Fibroblast of skin of back (primary cell): ENCODE measurements at places on chromosomes 12 and 14.
A peak's percentile ranks its signal among the peaks of the same experiment; 100 is the strongest.

GRCh38 chr14:64387232-64387781 is 846 bp upstream of the MTHFD1 start:
- peak; percentile 36 for DNase-seq

DNA sequence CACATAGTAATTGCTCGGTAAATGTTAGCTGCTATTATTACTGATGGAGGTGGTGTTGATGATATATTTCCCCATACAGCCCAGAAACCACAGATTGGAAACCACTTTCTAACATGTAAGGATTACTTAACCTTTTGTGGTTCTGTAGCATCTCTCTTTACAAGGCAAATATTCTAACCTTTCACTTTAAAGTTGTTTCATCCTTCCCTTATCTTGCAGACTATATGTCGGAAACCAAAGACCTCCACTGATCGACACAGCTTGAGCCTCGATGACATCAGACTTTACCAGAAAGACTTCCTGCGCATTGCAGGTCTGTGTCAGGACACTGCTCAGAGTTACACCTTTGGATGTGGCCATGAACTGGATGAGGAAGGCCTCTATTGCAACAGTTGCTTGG is 75.8 kb downstream of the FRMD6 start:
- DNase-seq = no peak

- no peak for DNase-seq
These were observed 269.7 kb downstream of the KSR2 start for GRCh38 chr12:117699118-117699517.

DNA sequence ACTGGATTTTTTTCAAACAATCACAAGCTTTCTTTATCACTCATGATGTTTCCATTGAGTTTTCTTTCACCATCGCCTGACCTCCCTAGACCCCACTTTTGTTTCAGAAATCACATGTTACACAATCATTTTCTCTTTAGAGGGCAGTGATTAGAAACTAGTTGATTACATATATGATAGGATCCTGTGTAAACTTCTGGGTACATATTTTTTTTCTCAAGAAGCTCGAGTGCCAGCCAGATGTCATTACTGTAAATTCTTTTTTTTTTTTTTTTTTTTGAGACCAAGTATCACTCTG is 62.4 kb upstream of the PSMA6 start:
- no peak for DNase-seq

- peak; percentile 92 for DNase-seq
These were observed 15.5 kb downstream of the REM2 start for GRCh38 chr14:22898302-22899090.

- DNase-seq = no peak
These were observed 57.8 kb upstream of the VRK1 start for GRCh38 chr14:96739200-96739910.

DNA sequence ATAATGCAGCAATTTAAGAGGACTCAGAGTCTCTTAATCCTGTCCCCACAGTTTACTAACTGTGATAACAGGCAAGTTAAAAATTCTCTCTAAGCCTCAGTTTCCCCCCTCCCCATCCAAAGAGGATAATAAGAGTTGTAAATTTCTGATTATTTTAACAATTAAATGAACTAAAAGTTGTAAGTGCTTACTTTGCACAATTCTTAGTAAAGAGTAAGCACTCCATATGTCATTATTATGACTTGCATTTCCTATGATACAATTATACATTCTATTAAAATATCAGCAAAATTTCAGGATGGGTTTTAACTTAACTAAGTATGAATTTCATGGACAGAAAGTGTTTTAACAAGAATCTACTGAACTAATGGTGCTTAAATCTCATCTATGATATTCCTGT is 80.1 kb downstream of the NELL2 start:
- DNase-seq = no peak

- peak; percentile 40 for DNase-seq
These were observed 745 bp upstream of the ADCY4 start for GRCh38 chr14:24335461-24336171.

GRCh38 chr14:92760524-92760805 is 12.0 kb upstream of the LGMN start:
- DNase-seq = peak; percentile 15

GRCh38 chr12:12821975-12822374 is 8.8 kb downstream of the DDX47 start:
- DNase-seq = no peak

GRCh38 chr12:75437564-75437963 is 43.0 kb upstream of the GLIPR1 start:
- DNase-seq = peak; percentile 39

GRCh38 chr12:105523164-105524057 is 192.9 kb downstream of the C12orf75 start:
- peak; percentile 99 for DNase-seq

DNA sequence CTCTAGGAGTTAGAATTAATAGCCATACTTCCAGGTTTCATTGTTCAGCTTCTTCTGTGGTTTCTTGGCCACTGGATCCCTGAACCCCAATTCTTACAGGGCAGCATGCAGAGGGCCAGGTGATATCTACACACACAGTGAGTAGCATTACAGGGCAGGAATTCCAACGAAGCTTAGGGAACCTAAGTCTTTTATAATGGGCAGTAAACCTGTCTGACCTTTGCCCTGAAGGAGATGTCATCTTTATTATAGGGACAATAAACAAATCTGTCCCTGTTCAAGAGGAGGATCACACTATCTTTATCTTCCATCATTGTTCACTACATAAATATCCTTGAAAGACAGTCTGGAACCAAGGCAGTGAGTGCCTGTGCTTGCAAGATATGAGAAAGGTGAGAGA is 11.7 kb upstream of the EML5 start:
- no peak for DNase-seq

- DNase-seq = no peak
These were observed 36.8 kb downstream of the IL31 start for GRCh38 chr12:122137229-122137628.

DNA sequence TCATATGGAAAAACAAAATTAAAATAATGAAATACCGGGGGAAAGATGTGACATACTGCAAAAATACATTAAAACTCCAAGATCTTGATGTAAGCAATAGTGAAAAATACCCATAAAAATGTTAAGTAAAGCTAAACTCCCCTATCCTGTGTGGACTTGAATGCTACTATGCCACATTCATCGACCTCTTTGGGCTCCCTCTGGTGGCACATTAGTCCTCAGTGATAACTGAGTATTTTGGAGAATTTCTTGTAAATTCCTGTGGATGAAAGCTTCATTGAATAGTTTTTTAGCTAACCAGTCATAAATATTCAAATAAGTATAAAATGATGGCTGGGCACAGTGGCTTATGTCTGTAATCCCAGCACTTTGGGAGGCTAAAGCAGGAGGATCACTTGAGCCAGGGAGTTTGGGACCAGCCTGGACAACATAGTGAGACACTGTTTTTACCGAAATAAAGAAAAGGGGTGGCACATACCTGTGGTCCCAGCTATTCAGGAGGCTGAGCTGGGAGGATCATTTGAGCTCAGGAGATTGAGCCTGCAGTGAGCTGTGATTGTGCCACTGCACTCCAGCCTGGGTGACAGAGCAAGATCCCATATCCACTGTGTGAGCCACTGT is 42.4 kb upstream of the SGPP1 start:
- peak; percentile 55 for DNase-seq

GRCh38 chr12:96769400-96769799 is 137.7 kb upstream of the NEDD1 start:
- DNase-seq = no peak

DNA sequence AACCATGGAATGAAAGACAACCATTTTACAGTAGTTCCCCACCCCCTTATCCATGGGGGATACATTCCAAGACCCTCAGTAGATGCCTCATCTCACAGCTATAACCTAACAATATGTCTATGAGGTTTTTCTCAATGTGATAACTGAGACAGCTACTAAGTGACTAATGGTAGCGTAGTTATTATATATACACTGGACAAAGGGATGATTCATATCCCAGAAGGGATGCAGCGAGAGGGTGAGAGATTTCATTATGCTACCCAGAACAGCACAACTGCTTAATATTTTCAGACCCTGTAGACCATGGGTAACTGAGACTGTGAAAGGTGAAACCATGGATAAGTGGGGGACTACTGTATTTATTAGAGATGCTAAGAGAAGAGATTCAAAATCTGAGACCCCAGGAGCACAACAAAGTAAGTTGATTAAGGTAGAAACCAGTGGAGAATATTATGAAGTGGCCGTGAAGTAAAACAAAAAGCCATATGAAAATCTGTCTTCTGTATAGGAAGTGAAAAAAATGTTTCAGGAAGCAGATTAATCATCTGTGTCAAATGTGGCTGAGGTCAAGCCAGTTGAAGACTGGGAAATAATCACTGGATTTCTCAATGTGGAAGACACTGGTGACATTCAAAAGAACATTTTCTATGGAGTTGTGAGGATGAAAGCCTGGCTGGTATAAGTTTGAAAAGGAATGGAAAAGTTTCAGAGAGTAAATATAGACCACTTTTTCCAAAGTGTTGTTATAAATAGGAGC is 77.2 kb downstream of the RPL10L start:
- DNase-seq = peak; percentile 67

DNA sequence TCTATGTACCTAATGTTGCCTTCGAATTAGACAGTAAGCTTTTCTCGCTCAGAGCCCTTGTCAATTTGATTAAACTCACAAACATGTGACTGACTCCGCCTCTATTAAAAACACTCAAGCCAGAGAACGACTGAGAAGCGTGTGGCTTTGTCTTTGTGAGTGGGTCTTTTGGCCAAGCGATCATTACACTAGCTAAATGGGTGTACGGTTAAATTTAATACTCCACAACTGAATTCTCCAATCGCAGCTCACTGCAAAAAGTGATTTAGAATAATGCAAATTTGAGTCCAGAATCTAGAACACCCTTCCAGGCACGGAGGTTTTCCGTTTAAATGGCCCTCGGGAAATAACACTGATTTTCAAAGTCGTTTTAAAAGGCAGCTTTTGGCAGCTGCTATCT is 253.7 kb downstream of the EFCAB11 start:
- no peak for DNase-seq

DNA sequence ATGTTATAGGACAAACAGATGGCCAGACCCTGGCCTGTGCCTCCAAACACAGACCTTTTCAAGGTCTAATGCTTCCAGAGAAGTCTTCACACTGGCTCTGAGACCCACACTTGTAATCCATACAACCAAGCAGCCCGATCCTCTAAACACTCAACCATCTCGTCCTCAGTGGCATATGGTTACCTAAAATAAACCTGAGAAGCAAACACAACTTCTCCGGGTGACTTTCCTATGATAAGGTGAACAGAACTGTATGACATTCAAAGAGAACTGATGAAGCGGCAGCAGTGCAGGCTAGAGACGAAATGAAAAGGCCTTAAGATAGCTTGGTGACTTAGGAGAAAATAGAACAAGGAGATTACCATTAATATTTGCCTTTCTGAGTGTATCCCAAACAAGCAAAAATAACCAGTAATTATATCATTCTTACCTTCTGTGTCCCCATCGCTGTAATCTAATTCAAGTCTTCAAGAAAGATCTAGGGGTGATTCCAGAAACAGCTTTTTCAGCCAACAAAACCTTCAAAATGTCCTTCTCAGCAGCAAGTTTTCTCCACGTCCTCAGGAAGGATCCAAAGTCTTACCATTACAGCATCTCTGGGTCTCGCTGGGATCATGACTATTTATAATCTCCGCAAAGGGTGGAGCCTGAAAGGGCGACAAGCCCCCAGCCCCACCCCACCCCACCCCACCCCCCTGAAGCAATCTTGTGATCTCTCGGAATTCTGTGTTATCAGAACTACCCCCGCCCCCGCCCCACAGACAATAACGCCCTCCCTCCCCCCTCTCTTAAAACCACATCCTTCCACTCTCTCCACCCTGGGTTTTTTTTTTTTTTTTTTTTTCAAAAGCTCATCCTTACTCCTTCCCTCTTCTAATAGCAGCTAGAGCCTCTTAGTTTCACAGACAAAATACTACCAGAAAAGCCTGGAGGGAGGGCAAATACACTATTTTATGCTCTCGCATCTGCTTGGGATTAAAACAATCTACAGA is at the start of gene SLC2A3:
Gene SLC2A3 (minus strand): TSS at position 598 of the 992 bp plus-strand sequence. CDS start 153 bp downstream, at position 445.
- peak; percentile 94 for DNase-seq

DNA sequence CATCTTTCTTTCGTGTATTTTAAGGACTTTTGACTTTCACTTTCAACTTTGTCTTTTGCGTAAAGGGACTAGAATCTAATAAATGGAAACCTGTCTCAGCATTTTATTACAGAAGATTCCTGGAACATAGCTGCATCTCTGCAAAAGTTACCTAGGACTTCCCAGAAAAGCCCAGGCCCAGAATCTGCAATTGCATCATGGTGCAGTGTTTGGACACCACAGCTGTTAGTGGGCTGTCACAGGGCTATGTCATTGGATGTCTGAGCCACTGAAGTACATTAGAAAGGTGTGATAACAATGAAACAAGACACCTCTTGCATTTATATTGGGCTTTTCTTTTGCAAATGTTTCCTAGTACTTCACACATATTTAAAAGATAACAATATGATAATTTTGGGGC is 199.9 kb upstream of the IGF1 start:
- DNase-seq = no peak

DNA sequence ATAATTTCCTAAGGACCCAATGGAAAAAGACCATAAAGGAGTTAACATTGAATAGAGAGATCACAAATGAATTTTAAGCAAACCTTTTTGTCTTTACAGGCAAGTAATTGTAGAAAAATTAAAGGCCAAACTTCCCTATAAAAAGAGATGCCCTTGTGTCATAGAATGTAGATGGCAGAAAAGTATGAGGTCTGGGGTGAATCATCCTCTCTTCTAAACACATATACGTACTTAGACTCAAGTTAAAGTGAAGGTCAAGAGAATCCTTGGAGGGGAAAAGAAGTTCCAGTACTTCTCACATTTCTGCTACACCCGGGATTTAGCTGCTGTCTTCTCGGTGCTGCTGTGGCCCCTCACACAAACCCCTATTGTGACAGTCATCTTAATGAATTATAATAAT is 116.2 kb upstream of the ARID2 start:
- peak; percentile 60 for DNase-seq

- DNase-seq = peak; percentile 59
These were observed 117.4 kb downstream of the DAD1 start for GRCh38 chr14:22471545-22472121.

DNA sequence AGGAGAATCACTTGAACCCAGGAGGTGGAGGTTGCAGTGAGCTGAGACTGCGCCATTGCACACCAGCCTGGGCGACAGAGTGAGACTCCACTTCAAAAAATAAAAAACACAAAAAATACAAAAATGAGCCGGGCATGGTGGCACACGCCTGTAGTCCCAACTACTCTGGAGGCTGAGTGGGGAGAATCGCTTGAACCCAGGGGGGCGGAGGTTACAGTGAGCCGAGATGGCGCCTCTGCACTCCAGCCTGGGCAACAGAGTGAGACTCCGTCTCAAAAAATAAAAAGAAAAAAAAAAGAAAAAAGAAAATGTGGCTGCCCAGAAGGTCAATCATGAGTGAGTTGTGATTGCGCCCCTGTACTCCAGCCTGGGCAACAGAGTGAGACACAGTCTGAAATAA is 9.2 kb downstream of the DNAJC22 start:
- no peak for DNase-seq

GRCh38 chr14:97077253-97077653 is 280.1 kb downstream of the VRK1 start:
- DNase-seq = peak; percentile 75

DNA sequence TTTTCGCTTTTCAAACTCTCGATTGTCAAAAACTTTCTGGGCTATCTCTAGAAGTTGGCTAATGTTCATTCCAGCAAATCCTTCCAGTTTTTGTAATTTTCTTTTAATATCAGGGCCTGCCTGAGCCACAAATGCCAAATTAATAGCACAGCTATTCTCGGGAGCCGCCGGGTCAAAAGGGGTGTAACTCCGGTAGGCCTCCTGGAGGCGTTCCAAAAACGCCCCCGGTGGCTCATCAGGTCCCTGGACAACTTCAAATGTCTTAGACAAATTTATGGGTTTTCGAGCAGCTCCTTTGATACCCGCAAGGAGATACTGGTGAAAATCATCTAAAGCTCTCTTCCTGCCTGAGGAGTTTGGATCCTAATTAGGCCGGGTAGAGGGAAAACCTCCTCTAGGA is 117.9 kb upstream of the PZP start:
- DNase-seq = no peak
